A549 treated with Mapracorat at 1 μM for 4 hours (cell line): ENCODE measurements at places on chromosomes 2 and 18. TPM values are rescaled to one million over a fixed set of nuclear protein-coding genes. Genes with fewer than 3 reads are reported as not detected.

Gene VWC2L
- total RNA-seq = not detected in 5 replicates

Gene ACADL
- total RNA-seq = 0.06 to 0.19 TPM (median 0.13 TPM) in 4 of 5 replicates, not detected in the other

Gene ADAM17
- 23.6 to 32.7 TPM (median 30.2 TPM) in 5 replicates for total RNA-seq

Gene TEX44
- not detected in 5 replicates for total RNA-seq

Gene TRIM43
- total RNA-seq = not detected in 5 replicates

Gene EMX1
- total RNA-seq = 0.07 to 0.54 TPM (median 0.10 TPM) in 4 of 5 replicates, not detected in the other

Gene CTAGE1
- total RNA-seq = not detected in 5 replicates

Gene DQX1
- total RNA-seq = 0.10 to 0.19 TPM (median 0.14 TPM) in 4 of 5 replicates, not detected in the other

Gene ASTL
- total RNA-seq = not detected in 5 replicates

Gene UGT1A8
- total RNA-seq = 0.06 TPM in 1 of 5 replicates, not detected in the others

Gene CCDC141
- not detected in 5 replicates for total RNA-seq

Gene LIMS1
- total RNA-seq = 35.7 to 70.0 TPM (median 56.7 TPM) in 5 replicates

Gene FOXD4L1
- total RNA-seq = 0.16 to 0.63 TPM (median 0.31 TPM) in 5 replicates

Gene SPDYA
- total RNA-seq = 0.13 to 0.28 TPM (median 0.17 TPM) in 4 of 5 replicates, not detected in the other

Gene SERPINB4
- total RNA-seq = 0.08 to 0.09 TPM in 2 of 5 replicates, not detected in the others

Gene SERPINB11
- total RNA-seq = 0.20 TPM in 1 of 5 replicates, not detected in the others

Gene SPATS2L
- total RNA-seq = 121 to 132 TPM (median 127 TPM) in 5 replicates

Gene CAVIN2
- 32.3 to 50.6 TPM (median 48.1 TPM) in 5 replicates for total RNA-seq

Gene ANKRD62
- not detected in 5 replicates for total RNA-seq

Gene CIB4
- total RNA-seq = 0.31 to 0.38 TPM (median 0.35 TPM) in 3 of 5 replicates, not detected in the others
